ENCODE measurements at places on chromosomes 1 and 21. TPM values are rescaled to one million over a fixed set of nuclear protein-coding genes. Genes with fewer than 3 reads are reported as not detected.

The CD53 gene
- total RNA-seq = 40.0 TPM

DNA sequence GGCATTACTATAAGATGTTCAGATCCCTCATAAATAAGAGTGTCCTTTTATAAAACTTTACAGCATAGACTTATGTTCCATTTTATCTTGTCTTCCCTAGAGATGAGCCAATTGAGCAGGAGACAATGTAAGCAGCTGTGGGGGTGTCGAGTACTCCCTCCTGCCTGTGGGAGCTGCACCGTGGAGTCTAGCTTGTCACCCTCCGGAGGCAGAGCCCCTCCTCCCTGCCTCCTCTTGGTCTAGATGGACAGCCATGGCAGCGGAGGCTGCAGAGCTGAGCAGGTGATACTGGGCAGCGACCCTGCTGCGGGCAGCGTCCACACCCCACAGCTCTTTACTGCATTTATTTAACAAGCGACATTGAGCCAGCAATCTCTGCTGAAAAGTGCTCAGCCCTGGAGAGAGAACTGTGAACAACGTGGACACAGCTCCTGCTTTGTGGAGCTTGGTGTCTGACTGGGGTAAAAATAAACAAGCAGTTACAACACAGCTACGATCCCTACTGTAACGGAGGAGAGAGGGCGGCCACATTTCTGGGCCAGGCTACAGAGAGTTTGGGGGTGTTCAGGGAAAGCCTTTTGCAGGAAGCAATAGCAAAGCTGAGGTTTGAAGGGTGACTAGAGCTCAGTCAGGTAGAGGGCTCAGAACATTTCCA is 12.8 kb upstream of the KIF21B start:
- DNase-seq = no peak

- peak; percentile 58 for DNase-seq
Measured at GRCh38 chr1:2380816-2381591, 10.3 kb downstream of the MORN1 start.

The NPR1 gene
- 34.1 TPM for total RNA-seq

GRCh38 chr1:161089251-161089924 is at the start of gene NECTIN4:
NECTIN4 (minus strand) TSS chr1:161089558; CDS start chr1:161089296, 262 bp downstream.
- DNase-seq = peak; percentile 42

The PPM1J gene
- total RNA-seq = 1.8 TPM

DNA sequence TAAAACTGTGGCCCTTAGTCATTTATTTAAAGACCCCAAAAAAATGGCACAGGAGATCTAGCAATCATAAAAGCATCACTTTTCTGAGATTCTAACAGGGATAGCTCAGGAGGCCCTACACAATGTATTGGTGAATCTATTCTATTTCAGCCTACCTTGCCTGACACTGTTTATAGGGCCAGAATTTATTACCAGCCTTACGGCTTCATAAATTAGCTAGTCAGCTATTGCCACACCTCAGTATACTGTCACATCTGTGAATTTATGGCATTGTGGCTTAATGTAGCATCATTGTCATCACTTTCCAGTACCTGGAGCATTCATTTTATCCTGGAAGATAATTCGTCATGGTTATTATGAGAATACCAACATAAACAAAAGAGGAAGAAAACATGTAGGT is 121.2 kb upstream of the ERG start:
- no peak for DNase-seq

DNA sequence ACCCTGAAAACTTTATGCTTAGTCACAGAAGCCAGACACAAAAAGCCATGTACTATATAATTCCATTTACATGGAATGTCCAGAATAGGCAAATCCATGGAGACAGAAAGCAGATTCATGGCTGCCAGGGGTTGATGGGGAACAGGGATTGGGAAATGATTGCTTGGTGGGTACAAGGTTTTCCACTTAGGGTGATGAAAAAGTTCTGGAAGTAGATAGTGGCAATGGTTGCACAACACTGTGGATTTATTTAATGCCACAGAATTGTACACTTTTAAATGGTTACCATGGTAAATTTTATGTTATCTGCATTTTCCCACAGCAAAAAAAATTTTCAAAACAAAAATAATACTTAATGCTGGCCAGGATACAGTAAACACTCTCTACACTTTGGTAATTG is 40.6 kb downstream of the ENAH start:
- DNase-seq = no peak

DNA sequence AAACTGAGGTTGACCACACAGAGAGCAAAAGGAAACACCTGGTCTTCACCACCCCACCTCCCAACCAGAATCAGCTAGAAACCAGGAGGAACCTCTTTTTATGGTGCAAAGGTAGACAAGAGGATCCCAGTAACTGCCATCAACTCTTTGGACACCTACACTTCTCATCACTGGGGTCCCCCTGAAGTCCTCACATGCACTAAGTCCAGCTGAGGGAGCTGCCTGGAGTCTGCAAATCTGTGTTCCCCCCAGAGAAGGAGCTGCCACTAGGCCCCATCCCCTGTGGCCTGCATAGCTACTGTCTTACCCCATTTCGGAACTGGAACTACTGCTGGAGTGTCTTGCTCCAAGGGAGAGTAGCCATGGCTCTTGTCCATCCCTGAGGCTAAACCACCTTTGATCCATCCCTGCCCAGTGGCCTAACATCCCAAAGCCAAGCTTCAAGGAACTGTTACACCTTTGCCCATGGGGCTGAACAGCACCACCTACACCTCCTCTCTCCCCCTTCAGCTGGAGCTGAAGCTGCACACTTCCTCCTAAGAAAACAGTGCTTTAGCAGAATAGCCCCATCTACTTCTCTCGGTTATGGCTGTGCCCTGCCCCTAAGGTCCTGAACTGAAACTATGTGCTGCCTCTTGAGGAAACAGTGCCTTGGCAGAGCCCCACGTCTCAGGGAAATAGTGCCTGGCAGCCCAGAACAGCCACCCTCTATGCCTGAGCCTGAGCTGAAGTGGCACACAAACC is 85.4 kb upstream of the CD53 start:
- DNase-seq = no peak

DNA sequence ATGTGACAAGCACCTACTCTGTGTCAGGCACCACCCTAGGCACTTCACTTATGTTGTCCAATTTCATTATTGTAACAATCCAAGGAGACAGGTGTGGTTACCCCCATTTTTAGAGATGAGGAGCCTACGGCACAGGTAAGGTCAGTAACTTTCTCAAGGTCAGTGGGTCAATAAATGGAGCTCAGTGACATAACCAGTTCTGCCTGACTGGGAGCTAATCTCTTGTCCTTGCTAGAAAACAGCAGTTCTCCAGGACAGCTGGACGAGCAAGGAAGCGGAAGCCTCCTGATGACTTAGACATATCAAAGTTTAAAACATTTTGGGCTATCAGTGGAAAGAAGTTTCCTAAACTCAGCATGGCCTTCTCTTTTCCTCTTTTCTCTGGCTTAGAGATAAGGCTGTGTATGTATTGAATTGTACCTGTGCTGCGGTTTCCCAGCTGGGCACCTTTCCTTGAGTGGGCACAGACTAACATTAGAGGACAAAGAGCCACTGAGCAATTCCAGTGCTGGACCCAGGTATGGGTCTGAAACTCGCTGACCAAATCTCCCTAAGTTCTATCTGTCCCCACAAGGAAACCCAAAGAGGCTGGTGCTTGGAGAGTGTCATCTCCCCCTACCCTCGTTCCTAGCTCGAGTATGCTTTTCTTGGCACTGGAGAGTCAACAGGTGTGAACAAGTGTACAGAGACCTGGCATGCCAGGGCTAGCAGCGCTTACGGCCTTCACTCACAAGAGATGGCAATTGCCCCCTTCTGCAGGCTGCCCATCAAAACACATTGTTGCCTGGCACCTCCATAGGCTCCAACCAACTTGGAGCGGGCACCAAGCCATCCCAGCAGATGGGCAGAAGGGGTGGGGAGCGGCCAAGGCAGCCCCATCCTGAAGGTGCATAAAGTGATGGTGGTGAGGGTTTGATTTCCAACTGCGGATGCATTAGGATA is 456.1 kb upstream of the PROX1 start:
- DNase-seq = no peak

DNA sequence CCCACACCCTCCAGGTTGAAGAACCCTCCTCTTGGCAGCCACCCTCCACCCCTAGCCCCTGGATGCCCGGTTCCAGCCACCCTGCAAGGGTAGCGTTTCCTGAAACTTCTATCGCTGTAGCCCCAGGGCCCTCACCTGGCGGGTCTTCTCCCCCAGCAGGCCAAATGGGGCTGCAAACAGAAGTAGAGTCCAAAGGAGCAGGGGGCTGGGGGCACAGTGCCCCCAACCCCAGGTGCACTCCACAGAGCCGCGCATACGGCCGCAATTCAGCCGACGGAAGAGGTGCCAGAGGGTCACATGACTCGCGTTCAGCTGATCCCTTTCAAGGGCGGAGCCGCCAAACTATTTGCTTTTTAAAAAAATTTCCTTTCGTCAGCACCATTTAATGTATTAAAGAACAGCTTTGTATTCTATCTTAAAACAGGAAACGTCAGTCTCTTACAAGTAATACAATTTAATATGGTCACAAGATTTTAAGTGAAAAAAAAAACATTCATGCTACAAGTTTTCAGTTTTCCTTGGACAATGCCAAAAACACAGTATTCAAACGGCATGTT is at the start of gene GLMP:
Gene GLMP (minus strand): TSS at position 289 of the 557 bp plus-strand sequence. CDS start 34 bp downstream, at position 255.
- peak; percentile 85 for DNase-seq

The S100A2 gene
- 3.5 TPM for total RNA-seq

The TPTE gene
- total RNA-seq = not detected

DNA sequence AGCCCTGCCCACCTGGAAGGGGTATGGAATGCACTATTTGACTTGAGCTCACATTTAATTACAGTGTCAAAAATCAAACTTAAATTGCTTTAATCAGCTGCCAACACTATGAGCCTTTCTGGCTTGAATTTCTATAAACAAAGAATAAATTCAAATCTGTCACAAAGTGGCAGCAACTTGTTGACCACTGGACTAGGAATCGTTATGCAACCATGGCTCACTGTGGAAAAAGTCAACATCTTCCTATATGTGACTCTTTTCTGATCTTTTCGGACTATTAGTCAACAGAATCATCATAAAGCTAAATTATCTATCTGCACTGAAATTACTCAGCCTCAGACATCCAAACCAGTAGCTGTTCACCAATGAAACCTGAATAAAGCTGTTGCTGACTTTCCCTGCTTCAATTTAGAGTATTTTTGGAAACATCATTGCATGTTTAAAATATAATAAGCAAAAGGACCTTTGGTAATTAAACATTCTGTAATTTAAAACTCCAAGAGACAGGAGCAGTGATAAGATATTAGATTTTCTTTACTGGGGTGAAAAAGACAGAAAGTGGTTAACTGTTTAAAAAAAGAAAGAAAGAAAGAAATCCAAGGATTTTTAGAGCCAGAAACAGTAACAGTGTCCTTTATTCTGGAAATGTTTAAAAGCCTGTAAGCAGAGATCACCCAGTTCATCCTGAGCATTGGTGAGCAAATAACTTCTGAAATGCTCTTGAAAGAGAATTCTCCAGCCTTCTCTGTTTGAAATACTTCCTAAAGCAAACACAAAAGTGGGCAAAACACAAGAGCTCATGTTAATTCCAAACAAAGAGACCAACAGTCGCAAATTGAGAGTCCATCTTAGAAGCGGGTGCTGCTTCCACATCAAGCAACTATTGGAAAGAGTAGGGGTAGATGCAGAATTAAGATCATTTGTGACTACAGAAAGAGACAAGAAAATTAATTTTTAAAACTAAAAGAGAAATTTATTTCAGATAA is 26.2 kb upstream of the ERG start:
- DNase-seq = no peak

DNA sequence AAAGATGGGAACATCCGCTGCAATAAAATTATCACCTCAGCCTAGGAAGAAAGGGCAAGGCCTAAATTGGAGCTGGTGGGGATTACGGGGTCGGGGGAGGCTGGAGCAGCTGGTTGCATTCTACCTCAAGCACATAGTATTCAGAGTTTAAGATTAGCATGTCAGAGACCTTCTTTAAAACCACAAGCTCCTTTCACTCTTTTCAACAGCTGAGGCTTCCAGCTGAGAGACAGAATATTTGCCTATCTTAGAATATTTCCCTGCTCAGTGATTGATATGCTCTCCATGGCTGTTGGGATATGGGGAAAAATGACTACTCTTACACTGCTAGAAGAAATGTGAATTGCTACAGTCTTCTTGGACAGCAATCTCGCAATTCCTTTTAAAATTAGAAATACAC is 248.6 kb downstream of the TBX15 start:
- DNase-seq = no peak

- DNase-seq = no peak
Measured at GRCh38 chr1:9207715-9208114, 26.9 kb upstream of the H6PD start.

The RGS7 gene
- total RNA-seq = 2.0 TPM

DNA sequence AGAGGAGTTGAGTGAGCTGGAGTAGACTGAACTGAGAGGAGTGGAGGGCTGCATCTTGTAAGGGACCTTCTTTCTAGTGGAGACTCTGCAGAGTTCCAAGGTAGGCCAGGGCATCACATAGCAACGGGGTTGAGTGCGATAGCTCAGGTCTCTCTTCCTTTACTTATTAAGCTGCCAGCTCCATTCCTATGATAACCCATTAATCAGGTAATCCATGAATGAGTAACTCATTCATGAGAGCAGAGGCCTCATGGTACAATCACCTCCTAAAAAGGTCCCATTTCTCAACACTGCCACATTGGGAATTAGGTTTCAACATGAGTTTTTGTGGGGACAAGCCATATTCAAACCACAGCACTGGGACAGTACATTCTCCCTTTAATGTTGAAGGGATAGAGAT is 21.3 kb downstream of the VN1R5 start:
- no peak for DNase-seq

The KCNE1 gene
- 2.5 TPM for total RNA-seq

The RAB3B gene
- total RNA-seq = 0.22 TPM

DNA sequence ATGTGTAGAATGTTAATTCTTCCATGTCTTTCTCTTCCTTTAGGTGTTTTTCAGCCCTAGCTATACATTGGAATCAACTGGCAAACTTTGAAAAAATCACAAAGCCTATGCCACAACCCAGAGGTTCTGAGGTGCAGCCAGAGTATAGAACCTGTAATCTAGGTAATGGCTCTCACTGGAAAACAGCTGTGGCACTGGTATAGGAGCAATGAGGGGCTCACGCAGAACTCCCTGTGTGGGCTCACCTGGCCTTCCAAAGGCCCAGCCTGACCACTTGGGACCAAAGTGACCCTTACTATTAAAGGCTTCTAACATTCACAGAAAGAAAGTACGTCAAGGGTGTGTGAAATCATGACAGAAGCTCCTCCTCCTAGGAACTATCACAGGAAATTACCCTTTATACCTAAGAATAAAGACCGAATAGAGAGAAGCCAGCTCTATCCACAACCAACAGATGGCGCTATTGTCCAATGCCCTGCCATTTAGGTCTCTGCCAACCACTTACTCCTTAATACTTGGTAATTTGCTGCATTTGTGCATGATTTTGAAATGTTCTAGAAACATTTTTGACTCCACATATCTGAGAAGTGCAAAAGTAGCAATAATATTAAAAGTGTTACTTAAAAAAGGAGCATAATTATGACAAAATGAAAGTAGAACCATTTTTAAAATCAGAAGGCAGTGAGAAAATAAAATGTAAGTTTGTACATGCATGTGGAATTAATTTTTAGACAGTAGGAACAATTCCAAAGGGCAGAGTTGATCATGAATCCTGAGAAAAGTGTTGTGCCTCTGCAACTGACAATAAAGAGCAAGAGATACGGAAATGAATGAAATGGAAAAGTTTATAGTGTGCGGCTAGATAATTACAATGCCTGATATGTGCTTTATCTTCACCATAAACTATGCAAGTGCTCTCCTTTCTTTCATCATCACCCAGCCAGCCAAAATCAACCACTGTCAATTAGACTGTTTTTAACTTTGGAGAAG is 93.1 kb upstream of the HAO2 start:
- DNase-seq = peak; percentile 59

All from sciatic nerve (tissue), 2 donors.